ENCODE measurements at places on chromosomes 16 and 17.

DNA sequence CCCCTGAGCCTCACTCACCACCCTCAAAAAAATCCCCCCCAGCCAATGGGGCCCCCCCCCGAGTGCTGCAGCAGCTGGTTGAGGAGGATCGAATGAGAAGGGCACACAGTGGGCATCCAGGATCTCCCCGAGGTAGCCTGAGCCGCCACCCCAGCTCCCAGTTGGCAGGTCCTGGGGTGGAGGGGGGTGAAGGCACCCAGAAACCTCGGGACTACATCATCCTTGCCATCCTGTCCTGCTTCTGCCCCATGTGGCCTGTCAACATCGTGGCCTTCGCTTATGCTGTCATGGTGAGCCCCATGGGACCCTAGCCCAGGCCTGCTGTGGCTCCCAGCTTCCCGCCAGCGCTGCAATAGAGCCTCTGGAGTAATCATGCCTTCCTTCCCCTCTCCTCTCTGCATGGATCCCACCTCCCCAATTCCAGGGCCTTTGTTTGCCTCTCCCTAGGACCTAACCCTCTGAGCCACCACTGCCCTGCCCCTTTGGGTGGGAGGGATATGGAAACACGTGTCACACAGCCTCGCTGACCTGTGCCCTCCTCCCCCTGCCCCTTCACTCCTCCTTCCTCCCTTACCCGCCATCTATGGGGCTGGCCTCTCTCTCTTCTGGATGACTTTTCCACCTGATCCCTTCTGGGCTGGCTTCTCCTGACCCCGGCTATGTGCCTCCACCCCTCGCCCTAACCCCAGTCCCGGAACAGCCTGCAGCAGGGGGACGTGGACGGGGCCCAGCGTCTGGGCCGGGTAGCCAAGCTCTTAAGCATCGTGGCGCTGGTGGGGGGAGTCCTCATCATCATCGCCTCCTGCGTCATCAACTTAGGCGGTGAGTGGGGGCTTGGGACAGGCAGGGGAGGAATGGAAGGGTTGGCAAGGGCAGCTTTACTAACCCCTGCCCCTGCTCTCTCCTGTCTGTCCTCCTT lies 1.9 kb downstream of the PRRT2 start:
- no peak overlapping the region for H3K4me3 ChIP-seq
- peaks cover 4% of the 10 kb centered on the region for H3K4me1 ChIP-seq

DNA sequence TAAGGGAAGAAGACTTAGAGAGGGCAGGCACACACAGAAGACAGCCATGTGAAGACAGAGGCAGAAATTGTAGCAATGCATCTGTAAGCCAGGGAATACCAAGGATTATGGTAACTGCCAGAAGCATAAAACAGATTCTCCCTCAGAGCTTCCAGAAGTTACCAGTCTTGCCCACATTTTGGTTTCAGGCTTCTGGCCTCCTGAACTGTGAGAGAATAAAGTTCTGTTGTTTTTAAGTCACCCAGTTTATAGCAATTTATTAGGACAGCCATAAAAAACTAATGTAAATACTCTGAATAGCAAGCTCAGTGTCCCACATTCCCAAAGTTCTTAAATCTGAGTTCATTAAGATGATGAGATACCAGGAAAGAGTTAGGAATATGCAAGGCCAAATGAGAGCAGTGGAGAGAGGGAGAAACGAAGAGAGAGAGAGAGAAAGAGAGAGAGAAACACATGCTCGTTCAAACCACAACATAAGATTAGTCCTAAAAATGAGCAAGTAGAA lies 123.4 kb downstream of the HS3ST3A1 start:
- no peak for DNase-seq
- no peak overlapping the region for H3K27ac ChIP-seq
- no peaks in the 10 kb centered on the region for H3K4me1 ChIP-seq
- H3K4me3 ChIP-seq = no peak overlapping the region
- H3K27me3 ChIP-seq = no peaks in the 10 kb centered on the region
- H3K36me3 ChIP-seq = no peaks in the 10 kb centered on the region

DNA sequence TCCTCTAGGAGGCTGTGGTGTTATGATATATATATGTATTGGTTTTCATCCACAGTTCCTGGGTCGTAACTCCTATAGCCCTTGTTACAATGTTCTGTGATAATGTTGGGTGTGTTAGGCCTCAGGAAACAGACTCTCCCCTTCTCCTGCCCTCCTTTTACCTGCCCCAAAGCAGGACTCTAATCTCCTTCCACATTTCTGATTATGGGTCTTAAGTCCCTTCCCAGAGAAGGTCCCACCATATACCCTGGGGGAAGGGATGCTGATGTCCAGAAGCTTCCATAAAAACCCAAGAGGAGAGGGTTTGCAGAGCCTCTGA lies 450 bp upstream of the C1QBP start:
- peaks cover 7% of the 10 kb centered on the region for H3K4me1 ChIP-seq
- no peak for DNase-seq
- H3K27ac ChIP-seq = no peak overlapping the region
- H3K27me3 ChIP-seq = no peaks in the 10 kb centered on the region
- H3K4me3 ChIP-seq = peak overlapping the region; percentile 80

- no peak overlapping the region for H3K27ac ChIP-seq
- no peak overlapping the region for H3K4me3 ChIP-seq
- DNase-seq = no peak
- no peaks in the 10 kb centered on the region for H3K4me1 ChIP-seq
- no peaks in the 10 kb centered on the region for H3K27me3 ChIP-seq
- H3K36me3 ChIP-seq = no peaks in the 10 kb centered on the region
Measured at GRCh38 chr16:49337814-49338350, 35.7 kb upstream of the C16orf78 start.

All from RWPE2 (cell line).